ENCODE measurements at places on chromosomes 6 and 20. TPM values are rescaled to one million over a fixed set of nuclear protein-coding genes. Genes with fewer than 3 reads are reported as not detected.

DNA sequence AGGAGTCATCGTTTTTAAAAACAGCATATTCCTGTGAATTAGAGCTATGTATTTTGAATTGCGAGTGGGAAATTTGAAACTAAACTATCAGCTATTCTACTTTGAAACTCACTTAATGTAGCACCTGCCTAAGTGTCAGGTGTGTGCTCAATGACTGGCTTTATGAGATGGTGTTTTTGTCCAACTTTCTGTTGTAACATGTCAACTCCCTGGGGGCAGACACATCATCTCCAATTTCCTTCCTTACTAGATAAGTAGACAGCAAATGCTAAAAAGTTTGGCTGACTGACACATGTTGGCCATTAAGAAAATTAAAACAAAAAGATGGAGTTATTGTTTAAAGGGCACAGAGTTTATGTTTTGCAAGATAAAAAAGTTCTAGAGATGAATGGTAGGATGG, 226.9 kb downstream of the TFAP2B start:
- H3K27me3 ChIP-seq: no peaks in the 10 kb centered on the region
- DNase-seq: no peak
- H3K4me1 ChIP-seq: no peaks in the 10 kb centered on the region
- H3K36me3 ChIP-seq: no peaks in the 10 kb centered on the region
- H3K27ac ChIP-seq: no peak overlapping the region

DNA sequence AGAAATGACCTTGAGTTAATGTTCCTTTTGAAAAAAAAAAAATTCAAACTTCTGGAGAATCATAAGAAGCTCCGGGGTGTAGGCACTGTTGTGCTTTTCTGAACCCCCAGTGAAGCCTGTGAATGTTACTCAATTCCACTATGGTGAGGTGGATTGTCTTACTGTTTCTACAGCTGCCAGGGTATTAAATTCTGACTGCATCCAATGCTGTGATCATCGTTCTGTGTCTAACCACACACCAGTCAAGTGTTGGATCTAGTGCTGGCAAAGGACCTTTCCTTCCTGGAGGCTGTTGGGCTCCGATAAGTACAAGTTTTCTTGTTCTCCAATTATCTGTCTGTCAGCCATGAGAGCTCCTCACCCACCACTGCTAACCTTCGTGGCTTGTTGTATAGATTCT, 162.0 kb upstream of the EPHA7 start:
- DNase-seq: no peak
- H3K27ac ChIP-seq: no peak overlapping the region
- no peaks in the 10 kb centered on the region for H3K4me1 ChIP-seq
- no peaks in the 10 kb centered on the region for H3K36me3 ChIP-seq

DNA sequence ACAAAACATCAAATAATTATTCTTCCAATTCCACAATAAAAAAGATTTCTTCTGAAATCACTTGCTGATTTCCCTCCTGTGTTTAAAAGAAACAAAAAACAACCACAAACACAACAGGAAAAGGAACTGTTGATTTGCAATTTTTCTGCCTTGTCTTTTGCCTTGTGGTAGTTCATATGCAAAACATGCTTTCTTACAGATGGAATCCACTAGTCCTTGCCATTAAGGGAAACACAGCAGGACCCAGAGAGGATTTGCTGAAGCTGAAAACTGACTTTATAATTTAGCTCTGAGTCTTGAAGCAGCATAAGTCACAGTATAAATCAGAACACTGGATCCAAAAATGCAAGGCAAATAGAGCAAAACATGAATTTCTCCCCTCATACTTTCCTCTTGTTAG, 328.8 kb downstream of the PHF3 start:
- H3K27ac ChIP-seq: no peak overlapping the region
- no peak overlapping the region for H3K4me3 ChIP-seq
- no peaks in the 10 kb centered on the region for H3K36me3 ChIP-seq
- H3K4me1 ChIP-seq: no peaks in the 10 kb centered on the region
- DNase-seq: no peak
- H3K27me3 ChIP-seq: no peaks in the 10 kb centered on the region

Gene CYB5R4
- total RNA-seq: 0.53 TPM
